Keratinocyte (primary cell): ENCODE measurements at places on chromosomes 1 and 21.

- no peaks in the 10 kb centered on the region for H3K27me3 ChIP-seq
- DNase-seq, result no peak
- H3K4me1 ChIP-seq, result peaks cover 16% of the 10 kb centered on the region
- H3K4me3 ChIP-seq, result no peak overlapping the region
- H3K36me3 ChIP-seq, result no peaks in the 10 kb centered on the region
- H3K27ac ChIP-seq, result no peak overlapping the region
These were observed 44.5 kb downstream of the AJAP1 start for GRCh38 chr1:4698911-4699310.

DNA sequence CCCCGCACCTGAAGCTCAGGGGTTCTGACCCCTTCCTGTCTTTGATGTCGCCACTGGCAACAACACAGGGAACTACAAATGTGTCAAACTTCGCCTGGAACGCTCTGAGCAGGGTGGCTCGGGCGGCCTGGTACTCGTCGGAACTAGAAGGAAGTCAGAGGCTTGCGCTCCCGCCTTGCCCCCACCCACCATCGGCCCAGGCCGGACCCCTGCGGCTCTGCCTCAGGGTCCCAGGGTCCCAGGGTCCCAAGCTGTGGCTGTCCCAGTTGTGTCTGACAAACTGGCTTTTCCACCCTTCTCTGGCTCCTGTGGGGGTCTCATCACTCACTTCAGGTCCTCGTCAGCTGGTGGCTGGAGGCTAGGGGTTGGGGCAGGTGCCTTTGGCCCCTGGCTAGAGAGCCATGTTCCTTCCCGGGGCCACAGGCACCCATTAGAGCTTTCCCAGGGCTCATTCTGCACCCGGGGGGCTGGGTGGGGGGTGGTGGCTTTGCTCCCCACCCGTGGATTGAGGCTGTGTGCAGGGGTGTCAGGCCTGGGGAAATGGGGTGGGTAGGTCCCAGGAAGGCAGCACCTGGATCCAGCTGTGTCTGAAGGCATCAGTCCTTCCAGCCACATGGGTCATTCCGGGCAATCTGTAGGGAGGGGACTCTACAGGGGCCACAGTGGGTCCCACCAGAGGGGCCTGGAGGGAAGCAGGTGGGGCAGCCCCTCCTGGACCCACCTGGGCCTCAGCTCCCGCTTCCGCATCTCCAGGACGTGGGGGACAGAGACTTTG lies 8.0 kb upstream of the TMEM52 start:
- no peak for DNase-seq
- H3K4me1 ChIP-seq, result no peaks in the 10 kb centered on the region
- H3K4me3 ChIP-seq, result no peak overlapping the region
- no peak overlapping the region for H3K27ac ChIP-seq

DNA sequence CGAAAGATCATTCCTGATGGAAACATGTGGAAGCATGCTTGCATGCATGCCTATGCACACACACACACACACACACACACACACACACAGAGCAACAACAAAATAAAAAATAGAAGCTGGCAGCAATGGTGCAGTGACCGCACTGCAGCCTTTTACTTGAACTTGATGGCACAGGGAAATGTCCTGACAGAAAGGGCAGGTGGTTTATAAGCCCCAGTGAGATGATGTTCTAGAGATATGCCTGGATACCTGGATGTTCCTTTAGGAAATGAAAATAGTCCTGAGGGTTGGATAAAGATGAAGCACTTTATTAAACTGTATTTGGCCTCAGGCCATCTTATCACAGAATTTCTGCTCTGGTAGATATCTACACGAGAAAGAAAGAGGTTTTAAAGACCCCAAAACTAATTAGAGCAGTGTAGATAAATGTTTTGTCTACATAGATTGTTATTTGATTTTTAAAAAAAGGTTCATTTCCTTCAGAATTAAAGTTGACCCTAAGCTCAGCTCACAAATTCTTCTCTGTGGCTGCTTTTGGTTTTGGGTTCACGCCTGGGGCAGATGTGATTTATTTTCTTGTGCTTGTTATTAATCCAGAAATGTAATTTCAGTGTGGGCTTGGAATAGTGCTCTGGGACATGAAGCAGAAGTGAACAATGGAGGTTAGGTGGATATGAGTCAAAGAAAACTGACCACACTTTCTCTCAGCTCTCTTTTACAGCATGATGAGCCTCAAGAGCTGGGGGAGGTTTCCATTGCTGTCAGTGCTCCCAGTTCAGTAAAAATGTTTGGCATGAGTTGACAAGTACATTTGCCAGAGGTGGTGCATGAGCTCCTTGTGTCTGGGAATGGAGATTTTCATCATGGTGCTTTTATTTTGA lies 22.9 kb downstream of the ADAM30 start:
- peaks cover 8% of the 10 kb centered on the region for H3K4me1 ChIP-seq
- no peaks in the 10 kb centered on the region for H3K36me3 ChIP-seq
- DNase-seq, result no peak
- no peak overlapping the region for H3K4me3 ChIP-seq
- H3K27ac ChIP-seq, result no peak overlapping the region

DNA sequence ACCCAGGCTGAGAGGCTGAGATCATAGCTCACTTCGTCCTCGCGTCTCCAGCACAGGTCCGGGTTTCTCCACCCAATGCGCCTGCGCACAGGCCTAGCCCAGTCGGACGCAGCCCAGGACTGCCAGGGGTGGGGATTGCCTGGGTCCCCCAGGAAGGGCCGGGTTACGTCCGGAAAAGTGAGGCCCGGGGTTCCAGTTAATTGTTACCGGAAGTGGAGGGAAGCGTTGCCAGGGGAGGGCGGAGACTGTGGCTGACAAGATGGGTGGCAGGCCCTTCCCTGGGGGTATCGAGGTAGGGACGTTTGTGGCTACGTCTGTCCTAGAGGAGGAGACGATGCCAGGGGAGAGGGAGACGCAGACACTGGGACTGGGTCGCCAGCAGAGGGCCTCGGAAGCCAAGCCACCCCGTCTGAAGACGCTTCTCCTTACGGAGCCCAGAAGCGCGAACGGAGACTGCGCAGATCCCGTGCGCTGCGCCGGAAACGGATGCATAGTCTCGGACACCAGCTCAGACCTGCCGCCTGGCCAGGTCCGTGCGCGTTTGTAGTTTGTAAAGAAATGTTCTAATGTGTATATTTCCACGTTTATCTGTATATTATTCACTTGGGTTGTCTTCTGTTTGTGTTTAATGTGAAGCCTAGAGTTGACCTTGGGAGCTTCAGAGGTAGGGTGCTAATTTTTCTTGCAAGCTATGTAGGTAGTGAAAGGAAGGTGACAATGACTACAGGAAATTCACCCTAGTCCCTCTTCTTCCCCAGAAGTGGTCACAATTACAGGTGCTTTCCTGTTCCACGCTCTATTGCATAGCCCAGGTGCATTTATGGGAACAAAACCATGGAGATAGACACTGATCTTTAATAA lies 7.3 kb downstream of the RSRP1 start:
- H3K27me3 ChIP-seq, result no peaks in the 10 kb centered on the region
- peak overlapping the region; percentile 74 for H3K27ac ChIP-seq
- DNase-seq, result no peak
- H3K4me3 ChIP-seq, result peak overlapping the region; percentile 28
- peaks cover 13% of the 10 kb centered on the region for H3K36me3 ChIP-seq
